Stimulated activated CD8-positive, alpha-beta memory T cell treated with anti-CD3 and anti-CD28 coated beads, Interleukin-4, amount 100 ng/mL, for 1 hour (primary cell): ENCODE measurements at places on chromosomes 11 and 22.

DNA sequence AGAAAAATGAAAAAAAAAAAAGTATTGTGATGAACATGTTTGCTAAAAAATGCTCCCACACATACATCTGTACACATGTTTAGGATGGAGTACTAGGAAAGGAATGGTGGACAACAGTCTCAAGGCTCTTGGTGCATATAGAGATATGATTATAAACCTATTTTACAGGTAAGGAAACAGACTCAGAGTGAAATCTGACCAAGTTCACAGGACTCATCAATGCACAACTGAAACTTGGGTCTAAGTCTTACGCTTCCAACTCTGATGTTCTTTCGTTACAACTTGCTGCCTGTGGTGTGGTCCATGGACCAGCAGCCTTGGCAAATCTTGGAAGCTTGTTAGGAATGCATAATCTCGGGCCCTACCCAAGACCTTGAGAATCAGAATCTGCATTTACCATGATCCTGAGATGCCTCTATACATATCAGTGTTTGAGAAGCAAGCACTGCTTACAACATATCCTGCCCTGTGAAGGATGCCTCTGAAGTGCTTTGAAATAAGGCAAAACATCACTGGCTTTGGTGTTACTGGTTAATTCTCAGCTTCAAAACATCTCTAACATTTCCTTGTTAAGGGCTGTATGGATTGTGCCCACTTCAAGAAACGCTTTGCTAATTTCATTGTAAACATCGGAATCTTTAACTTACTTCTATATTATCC is 39.9 kb upstream of the NUP160 start:
- DNase-seq, result no peak

DNA sequence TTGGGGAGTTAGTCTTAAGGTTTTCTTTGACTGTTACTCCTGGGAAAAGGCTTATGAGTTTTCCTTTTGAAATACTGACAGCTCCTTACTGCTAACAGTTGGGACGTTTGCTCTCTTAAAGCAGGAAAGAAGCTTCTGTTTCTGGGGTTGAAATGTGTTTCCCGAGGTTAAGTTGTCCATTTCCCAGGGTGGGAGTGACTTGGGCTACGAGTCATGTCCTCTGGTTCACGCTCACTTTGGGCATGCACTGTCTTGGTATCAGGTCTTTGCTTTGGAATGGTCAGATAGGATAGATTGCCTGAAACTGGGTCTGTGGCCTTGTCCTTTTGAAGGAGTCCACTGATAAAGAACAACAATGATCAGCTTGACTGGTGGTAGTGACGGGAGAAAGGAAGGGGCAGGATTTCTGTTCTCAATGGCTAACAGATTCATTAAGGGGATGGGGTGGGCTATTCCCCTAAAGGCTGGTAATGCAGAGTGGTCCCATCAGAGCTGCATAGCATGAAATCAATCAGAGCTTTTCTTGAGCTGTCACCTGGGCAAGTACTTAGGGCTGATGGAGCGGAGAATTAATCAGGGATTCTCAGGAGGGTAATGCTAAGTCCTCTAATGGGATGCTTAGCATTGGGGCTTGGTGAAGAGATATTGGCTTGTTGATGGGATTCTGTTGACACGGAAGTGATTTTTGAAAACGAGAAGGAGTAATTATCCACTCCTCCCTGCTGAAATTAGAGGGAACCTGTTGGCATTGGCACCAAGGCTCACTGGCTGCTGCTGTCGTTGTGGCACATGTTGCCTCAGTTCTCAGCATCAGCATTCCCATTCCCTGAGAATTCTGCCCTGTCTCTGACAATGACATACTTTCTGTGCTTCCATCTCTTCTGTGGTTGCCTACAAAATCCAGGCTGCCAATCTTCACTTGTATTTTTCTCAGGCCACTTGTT is 81.6 kb downstream of the TEAD1 start:
- DNase-seq, result no peak

GRCh38 chr22:49140911-49141665 is 686.6 kb downstream of the BRD1 start:
- DNase-seq, result no peak

- DNase-seq, result no peak
These were observed 164.1 kb downstream of the ARHGAP42 start for GRCh38 chr11:100851147-100851546.

GRCh38 chr22:28822930-28823551 is 22.7 kb upstream of the XBP1 start:
- no peak for DNase-seq

GRCh38 chr11:35844579-35844978 is 99.3 kb upstream of the LDLRAD3 start:
- DNase-seq, result no peak

GRCh38 chr11:35418282-35419183 is 825 bp downstream of the SLC1A2 start:
- no peak for DNase-seq

DNA sequence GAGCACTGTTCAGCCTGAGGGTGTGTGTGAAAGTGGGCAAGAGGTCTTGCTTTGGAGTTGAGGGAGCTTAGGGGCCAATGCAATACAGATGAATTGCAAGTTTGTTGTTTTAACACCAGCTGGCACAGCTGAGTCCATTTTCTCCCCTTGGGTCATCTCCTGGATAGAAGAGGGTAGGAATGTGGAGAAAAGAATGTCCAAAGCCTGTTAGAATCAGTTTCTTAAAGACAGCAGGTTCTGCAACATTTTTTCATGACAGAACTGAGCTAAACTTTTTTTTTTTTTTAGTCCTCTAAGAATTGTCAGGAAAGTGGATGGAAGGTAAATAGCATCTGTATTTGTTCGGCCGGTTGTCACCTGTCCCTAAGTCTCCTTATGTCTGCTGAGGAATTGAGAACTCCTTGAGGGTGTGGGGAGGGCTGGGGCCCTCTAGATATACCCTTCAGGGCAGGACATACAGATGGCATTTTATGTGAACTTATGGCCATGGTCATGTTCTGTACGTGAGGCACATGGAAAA is 211.1 kb upstream of the CADM1 start:
- DNase-seq, result no peak

GRCh38 chr11:66311470-66311964 is 5.3 kb downstream of the CD248 start:
- no peak for DNase-seq

GRCh38 chr22:23180893-23181720 is 798 bp downstream of the BCR start:
- no peak for DNase-seq

DNA sequence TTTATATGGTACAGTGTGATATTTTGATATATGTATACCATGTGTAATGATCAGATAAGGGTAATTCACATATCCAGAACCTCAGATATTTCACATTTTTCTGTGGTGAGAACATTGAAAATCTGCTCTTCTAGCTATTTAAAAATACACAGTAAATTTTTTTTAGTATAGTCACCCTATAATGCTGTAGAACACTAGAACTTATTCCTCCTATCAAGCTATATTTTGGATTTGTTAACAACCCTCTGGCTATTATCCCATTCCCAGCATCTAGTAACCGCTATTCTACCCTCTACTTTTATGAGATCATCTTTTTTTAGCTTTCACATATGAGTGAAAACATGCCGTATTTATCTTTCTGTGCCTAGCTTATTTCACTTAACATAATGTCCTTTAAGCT is 65.5 kb upstream of the SYT9 start:
- DNase-seq, result no peak

DNA sequence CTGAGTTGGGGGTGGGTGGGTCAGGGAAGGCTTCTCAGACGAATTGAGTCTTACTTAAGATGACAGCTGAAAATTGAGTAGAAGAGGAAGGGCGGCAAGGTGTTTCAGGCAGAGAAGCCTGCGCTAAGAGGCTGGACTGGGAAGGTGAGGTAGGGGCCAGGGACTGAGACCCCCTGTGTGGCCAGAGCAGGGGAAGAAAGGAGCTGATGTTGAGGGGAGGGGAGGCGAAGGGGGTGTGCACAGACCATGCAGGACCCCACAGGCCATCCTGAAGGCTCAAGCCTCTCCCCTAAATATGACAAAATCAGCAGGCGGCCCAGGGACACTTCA is 40.6 kb upstream of the CREB3L1 start:
- no peak for DNase-seq

- no peak for DNase-seq
These were observed 91.9 kb downstream of the LRRC32 start for GRCh38 chr11:76578654-76579055.

DNA sequence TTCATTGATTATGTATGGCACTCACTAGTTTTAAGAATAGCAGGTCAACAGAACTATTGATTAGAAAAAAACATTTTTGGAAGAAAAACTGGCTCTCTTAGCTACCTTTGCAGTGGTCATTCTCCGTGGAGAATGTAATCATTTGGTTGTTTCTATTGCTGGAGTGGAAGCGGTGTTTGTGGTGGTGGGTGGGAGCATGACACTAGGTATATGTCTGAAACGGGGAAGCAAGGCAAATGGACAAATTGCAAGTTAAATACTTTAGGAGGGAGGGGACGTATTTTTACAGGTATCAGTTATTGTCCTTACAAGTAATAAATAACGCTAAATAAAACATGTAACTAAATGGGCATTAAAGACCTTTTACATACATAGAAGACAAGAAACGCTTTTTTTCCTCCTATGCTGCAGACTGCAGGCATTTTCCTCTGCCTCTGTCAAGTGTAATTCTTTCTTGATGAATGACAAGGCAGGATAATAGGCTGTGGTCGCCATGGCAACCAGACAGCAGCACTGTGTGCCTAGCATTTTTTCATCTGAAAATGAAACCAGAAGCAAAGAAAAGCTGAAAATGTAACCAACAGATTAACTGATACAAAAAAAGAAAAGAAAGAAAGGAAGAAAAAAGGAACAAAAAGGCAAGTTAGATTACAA is 46.2 kb downstream of the BLID start:
- DNase-seq, result no peak

DNA sequence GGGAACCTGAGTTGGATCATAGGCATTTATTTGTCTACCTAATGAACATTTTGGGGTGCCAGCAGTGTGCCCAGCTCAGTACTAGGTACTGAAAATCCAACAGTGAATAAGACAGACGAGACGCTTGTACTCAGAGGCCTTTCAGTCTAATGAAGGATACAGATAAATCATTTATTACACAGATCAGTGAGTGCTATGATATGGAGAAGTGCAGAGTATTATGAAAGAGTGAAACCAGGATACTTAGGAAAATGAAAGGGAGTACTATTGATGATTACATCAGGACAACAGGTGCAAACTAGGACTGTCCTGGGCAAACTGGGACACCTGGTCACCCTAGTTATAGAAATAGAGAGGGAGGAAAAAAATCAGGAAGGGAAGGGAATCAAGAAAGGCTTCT is 207.5 kb upstream of the NCAM1 start:
- DNase-seq, result no peak

DNA sequence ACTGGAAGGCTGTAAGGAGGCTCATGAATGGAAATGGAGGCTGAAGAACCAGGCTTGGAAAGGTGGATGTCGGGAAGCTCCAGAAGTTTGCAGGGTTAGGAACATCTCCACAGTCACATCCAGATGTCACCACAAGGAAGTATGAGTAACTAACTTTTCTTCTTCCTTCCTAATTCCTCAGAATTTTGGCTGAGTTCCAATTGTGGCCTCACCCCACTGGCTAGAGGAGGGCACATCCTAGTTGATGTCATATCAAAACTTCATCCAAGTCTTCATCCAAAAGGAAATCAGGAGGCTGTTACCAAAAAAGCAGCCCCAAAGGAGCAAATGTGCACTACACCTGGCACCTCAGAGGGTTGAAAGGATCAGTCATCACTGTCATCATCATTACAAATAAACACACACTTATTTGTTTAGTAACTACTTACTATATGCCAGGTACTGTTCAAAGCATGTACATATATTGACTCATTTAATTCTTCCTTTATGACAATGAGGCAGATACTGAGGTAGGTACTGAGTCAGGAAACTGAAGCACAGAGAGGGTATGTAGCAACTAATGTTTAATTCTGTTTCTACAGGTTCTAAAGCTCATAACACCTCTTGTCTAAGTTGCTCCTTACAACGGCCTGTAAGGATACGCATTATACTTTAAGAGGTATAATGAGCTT is 7.3 kb upstream of the PTPN5 start:
- no peak for DNase-seq
